ENCODE measurements at places on chromosomes 16 and 17.

DNA sequence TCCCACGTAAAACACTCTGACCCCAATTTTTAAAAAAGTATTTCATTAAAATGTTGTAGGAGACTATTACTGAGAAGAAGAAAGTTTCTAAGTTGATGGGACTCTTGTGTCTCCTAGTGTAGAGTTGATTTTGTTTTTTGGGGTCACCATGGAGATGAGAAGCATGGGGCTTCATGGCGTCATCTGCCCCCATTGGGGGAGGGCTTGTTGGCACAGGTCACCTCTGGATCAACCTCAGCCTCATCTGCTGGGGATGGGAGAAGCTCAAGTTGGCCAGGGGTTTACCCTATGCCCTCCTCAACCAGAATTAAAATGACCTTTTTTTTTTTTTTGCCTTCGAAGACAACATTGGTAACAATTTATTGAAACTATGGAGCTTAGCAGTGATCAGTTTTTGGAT is 28.3 kb downstream of the MSI2 start:
- DNase-seq = no peak

- DNase-seq = no peak
These were observed 19.8 kb downstream of the RAD51D start for GRCh38 chr17:35099908-35100307.

DNA sequence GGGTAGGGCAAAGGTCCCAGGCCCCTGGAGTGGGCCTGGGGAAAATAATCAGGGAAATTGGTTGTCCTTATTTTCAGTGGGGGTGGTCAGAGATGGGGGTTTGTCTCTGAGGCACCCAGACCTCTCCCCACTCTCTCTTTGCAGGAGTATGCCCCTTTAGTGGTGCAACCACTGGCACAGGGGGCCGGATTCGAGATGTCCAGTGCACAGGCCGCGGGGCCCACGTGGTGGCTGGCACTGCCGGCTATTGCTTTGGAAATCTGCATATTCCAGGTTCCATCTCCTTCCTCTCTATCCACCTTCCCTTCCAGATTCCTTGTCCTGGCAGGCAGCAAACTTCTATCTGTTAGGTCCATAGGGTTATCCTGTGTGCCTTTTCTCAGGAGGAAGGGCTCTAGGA is 7.6 kb downstream of the PFAS start:
- no peak for DNase-seq

DNA sequence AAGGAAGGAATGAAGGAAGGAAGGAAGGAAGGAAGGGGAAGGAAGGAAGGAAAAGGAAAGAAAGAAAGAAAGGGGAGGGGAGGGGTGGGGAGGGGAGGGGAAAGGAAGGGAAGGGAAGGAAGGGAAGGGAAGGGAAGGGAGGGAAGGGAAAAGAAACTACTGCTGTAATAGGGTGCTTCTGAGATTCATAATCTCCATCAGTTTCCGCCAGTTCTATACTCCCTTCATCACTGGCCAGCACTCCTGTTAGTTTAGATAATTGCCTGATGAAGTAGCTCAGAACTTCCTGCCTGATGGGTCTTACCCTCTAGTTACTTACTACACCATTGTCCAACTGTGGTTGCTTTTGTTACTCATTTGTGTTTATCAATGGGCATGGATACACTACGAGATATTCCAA is 2.0 kb upstream of the KRTAP9-6 start:
- DNase-seq = no peak

GRCh38 chr16:89555780-89556179 is 4.7 kb upstream of the RPL13 start:
- no peak for DNase-seq

DNA sequence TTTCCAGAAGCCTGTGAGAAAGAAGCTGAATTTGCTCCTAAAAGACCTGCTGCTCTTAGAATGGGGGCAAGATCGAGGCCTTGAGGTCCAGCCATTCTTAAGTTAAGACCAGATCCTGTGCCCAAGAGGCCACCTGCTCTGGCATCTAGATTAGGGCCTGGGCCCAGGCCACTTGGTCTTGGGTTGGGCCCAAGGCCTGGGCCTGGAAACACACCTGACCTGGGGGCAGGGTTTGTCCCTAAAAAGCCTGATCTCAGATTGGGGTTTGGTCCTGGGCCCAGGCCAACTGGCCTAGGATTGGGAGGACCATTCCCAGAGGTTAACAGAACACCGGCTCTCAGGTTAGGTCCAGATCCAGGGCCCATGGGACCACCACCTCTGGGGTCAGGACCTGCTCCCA is 12.9 kb downstream of the CHTF8 start:
- no peak for DNase-seq

- DNase-seq = no peak
These were observed 467.0 kb upstream of the C16orf82 start for GRCh38 chr16:26599785-26600104.

DNA sequence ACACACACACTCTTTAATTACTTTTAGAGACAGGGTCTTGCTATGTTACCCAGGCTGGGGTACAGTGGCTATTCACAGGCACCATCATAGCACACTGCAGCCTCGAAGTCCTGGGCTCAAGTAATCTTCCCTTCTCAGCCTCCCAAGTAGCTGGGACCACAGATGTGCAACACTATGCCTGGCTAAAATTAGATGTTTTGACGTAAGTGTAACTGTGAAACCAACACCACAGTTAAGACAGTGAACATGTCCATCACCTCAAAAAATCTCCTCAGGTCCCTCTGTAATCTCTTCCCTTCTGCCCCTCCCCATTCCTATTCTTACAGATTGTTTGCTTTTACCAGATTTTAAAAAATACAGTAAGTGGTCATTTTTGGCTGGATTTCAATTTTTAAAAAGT is 66.7 kb downstream of the RPGRIP1L start:
- DNase-seq = no peak

- DNase-seq = no peak
These were observed 2093.4 kb downstream of the TP53TG3F start for GRCh38 chr16:35552763-35553162.

DNA sequence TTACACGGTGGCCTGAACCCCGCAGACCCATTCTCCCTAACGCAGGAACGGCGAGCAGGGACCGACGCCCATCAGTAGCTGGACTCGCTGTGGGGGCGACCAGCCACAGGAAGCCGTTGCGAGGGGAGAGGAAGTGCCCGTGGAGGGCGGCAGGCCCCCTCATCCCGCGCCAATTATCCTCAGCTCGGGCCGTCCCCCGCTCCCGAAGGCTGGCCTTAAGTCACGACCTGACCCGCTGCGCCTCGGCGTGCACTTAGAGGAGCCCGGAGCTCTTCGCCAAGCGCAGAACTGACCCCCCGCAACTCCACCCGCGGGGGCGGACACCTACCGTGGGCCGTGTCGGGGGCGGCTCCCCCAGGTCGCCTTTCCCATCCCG is 401 bp downstream of the ARL16 start:
- DNase-seq = no peak

DNA sequence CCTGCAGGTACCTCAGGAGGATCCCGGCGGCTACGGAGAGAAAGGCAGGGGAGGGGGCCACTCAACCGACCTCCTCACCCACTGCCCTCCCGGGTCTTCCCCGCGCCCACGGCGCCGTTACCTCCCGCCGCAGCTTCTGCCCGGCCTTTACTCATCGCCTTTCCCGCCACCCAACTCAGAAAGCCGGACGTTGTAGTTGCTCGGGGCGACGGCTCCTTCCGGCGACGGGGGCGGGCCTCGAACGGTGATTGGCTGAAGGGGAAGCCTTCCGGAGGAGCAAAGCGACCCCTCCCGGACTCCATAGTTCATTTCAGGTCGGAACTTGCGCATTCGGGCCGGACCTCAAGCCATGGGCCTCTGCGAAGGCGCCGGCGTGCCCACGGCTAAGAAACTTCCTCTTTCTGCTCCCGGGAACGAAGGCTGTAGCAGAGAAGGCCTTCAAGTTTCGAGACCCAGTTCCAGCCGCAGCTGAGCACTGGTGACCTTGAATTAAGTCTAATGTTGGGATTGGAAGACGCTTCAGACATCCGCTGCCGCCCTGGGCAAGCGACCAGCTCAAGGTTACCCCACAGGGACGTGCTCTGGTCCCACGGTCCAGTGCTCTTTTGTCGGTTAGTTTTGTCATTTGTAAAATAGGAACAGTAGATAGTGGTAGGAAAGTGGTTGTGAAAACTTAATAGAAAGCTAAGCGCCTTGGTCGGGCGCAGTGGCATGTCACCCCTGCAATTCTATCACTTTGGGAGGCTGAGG is at the start of gene PSMC3IP:
PSMC3IP (minus strand) TSS at position 198 of the 750 bp plus-strand sequence; CDS start at position 155, 43 bp downstream.
- DNase-seq = peak; percentile 92

DNA sequence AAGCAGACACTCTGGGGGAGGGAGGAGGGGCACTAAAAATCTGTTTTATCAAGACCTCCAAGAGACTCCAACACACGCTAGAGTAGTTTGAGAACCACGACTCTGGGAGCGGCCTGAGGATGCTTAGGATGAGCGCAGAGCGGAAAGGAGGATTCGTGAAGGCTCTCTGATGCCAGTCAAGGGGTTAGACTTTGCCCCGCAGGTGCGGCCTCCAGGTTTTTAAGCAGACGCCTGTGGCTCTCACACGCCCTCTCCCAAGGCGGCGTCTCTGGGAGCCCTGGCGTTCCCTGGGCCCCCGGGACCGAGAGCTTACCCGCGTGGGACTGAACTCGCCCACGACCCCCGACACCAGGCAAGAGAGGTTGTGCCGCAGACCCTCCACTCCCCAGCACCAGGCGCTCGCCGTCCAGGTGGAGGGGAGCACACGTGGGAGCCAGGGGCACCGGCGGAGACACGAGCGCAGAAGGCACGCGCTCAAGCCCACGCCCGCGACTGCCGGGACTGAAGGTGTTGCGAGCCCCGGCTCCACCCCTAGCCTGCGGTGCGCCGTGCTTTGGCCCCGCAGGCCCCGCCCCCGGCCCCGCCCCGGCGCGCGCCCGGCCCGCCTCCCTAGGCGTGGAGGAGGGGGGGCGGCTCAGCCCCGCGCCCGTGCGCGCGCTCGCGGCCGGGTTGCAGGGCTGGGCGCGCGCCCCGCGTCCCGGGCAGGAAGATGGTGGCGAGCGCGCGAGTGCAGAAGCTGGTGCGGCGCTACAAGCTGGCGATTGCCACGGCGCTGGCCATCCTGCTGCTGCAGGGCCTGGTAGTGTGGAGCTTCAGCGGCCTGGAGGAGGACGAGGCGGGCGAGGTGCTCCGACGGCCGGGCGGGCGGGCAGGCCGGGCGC is at the start of gene XYLT2:
XYLT2 (plus strand) TSS at position 695 of the 881 bp plus-strand sequence; CDS start at position 710, 15 bp downstream.
- DNase-seq = peak; percentile 97

DNA sequence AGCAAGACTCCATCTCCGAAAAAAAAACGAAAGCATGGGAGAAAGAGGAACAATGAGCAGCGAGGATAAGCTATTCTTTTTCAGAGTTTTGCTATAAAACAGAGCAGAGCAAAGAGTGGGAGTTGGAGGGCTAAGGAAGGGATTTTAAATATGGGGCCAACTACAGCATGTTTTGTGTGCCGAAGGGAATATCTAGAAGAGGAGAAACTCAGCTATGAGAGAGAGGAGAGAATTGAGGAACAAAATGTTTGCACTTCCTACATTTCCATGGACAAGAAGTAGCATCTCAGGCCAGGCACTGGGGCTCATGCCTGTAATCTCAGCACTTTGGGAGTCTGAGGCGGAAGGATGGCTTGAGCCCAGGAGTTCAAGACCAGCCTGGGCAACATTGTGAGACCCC is 13.1 kb upstream of the GRB2 start:
- DNase-seq = no peak

DNA sequence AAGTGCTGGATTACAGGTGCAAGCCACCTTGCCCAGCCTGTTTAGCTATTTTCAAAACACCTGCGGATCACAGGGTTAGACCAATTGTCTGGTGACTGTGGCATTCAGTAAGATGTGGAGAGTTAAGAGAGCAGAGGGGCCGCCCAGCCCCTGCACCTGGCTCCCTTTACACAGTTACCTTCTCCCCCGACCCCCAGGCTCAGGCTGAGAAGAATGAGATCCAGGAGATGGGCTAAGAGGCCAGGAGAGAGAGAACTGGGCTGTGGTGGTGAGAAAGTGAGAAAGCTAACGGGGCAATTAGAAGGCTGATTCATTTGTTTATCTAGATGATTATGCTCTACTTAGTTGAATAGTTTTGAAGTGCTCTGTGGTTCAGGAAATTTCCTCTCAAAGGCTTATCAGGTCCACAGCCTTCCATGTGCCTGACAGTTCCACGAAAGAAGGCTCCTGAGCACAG is 67.8 kb upstream of the AXIN2 start:
- no peak for DNase-seq

- no peak for DNase-seq
These were observed 94.0 kb downstream of the SKAP1 start for GRCh38 chr17:48335858-48336500.

- DNase-seq = no peak
These were observed 23.5 kb downstream of the SMTNL2 start for GRCh38 chr17:4607773-4608187.

Data from HuH-7.5 (cell line).